Substantia nigra (tissue), 51 donors: ENCODE measurements at places on chromosomes 12 and 14.
A peak's percentile ranks its signal among the peaks of the same experiment; 100 is the strongest.

GRCh38 chr12:66063916-66064315 is 66.6 kb downstream of the LLPH start:
- no peak for DNase-seq

DNA sequence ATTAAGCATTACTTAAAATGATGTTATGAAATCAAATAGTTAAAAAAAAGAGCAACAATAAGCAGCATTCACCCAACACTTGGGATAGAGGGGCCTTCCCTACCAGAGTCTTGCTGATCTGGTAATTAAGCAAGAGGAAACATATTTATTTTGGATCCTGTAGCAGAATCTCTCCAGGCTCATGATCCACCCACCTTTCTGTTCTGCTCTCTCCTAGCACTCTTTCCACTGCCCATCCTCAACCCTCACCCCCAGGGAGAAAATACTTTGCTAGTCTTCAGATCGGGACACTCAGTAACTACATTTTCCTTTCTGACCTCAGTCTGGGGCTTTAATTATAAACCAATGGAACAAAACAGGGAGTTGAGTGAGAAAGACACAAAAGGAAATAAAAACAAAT is 1541.9 kb downstream of the AACS start:
- DNase-seq = no peak

- no peak for DNase-seq
Observed at GRCh38 chr14:54651649-54652048, 84.7 kb downstream of the SAMD4A start.

GRCh38 chr12:5590316-5590715 is 158.4 kb downstream of the NTF3 start:
- DNase-seq = no peak

GRCh38 chr12:38638401-38638800 is 267.0 kb downstream of the CPNE8 start:
- DNase-seq = no peak

DNA sequence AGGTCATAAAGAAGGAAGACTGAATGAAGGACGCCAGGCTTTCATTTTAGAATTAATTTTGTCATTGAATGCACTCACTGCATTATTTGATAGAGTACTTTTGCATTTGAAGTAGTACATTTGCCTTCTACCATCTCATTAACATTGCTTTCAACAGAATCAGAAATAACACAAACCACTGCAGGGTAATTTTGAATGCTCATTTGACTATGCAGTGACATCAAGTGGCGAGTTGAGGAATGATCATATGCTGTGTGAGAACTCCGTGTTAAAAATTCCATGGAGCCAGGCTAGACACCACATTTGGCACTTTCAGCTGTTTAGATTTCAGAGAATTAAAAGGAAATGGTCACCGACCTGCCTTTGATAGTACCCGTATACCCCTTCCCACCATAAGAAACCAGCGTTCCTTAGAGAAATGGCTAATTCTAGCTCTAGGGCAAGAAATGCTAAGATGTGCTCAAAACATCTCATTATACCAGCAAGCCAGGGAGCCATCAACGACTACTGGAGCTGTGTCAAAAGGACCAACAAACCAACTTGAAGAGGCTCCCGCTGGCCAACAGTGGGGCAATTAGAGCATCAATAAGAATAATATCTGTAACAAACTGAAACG is 16.5 kb downstream of the HEBP1 start:
- DNase-seq = no peak

- DNase-seq = no peak
Observed at GRCh38 chr12:40745386-40745785, 53.1 kb downstream of the CNTN1 start.

GRCh38 chr12:3251067-3251466 is 173.9 kb downstream of the TSPAN9 start:
- DNase-seq = no peak

- no peak for DNase-seq
Observed at GRCh38 chr12:44874981-44875416, 1.1 kb downstream of the NELL2 start.

DNA sequence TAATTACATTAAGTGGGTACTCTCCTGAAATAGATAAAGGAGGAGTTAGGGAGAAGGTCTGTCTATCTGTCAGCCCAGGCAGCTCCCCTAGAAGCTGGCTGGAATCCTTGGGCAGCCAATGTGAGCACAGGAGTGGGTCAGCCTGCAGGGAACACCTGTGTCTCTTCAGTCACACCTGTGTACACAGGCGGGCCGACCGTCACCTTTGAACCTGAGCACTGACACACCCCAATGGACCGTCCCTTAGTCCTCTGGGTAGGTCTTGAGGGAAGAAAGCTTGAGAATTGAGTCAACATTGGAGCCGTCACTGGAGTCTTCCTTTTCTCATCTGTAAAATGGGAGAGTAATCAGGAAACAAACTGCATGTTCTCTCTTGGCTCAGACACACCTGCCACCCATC is 9.8 kb upstream of the GSC start:
- no peak for DNase-seq

DNA sequence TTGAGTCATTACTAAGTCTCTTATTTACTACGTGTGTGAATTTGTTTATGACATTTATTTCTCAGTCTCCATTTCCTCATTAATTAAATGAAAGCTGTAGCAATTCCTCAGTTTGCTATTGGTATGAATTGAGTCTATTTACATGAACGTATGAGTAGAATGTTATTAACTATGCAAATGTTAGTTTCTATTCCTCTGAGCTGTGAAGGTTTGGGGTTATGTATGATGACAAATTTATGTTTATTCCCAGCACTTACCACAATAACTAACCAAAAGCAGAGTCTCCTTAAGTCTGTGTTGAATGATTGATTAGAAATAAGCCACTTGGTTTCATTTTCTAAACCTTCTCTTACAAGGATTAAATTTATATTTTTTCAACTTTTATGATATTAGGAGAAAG is 1340.9 kb downstream of the FSCB start:
- DNase-seq = no peak

DNA sequence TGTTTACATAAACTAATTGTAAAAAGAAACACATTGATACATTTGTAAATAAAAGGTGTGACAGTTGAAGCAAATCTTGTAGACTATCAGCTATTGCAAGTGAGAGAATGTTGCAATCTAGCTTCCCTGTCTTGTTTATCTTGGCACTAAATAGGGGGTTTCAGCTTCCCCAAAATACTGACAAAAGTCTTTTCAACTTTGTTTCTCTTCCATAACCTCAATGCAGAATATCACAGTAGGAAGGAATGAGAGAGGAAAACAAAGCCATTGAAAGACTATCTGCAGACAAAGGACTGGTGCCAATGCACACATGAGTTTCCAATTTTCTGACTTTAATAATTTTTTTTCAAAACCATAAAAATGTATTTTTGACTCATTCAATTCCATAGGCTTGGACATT is 886.2 kb upstream of the MGAT4C start:
- DNase-seq = no peak

DNA sequence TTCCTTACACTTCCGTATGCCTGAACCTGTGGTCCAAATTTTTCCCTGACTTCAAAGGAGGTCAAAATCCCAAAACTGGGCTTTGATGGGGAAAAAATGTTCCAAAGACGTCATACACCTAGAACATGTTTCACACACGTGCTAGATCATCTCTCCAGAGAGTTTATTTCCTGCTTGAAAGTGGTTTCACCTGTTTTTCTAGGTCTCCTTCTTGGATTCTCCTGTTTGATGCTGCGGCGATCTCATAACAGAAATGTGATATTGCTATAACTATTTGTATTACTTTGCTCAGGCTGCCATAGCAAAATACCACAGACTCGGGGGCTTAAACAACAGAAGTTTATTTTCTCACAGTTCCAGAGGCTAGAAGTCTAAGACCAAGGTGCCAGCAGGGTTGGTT is 19.7 kb upstream of the TMCC3 start:
- no peak for DNase-seq

- DNase-seq = no peak
Observed at GRCh38 chr14:20341646-20342045, 1.8 kb upstream of the PARP2 start.

GRCh38 chr14:85447883-85448282 is 82.1 kb upstream of the FLRT2 start:
- DNase-seq = no peak

DNA sequence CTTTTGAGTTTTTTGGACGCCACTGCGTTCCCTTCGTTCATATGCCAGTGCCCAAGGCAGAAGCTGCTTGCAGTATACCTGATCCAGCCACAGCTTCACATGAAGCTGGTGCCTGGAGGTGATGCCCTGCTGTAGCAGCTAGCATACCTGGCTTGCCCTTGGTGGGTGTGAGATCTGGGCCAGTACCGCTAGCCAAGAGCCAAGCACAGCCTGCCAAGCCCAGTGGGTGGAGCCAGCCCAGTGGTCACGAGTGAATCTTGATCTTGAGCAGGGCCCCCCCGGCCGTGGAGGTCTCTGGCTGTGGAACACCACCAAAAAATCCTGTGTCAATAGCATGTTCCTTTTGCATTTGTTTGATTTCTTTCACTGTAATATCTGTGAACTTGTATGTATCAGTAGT is 7.3 kb upstream of the M6PR start:
- no peak for DNase-seq

- DNase-seq = no peak
Observed at GRCh38 chr14:66137081-66137480, 349.1 kb upstream of the CCDC196 start.

GRCh38 chr12:127280393-127281275 is 986.3 kb upstream of the TMEM132C start:
- DNase-seq = no peak

GRCh38 chr12:39919790-39920189 is 186.1 kb downstream of the SLC2A13 start:
- DNase-seq = no peak

- DNase-seq = peak; percentile 47
Observed at GRCh38 chr12:6201213-6201608, 1.0 kb downstream of the CD9 start.

DNA sequence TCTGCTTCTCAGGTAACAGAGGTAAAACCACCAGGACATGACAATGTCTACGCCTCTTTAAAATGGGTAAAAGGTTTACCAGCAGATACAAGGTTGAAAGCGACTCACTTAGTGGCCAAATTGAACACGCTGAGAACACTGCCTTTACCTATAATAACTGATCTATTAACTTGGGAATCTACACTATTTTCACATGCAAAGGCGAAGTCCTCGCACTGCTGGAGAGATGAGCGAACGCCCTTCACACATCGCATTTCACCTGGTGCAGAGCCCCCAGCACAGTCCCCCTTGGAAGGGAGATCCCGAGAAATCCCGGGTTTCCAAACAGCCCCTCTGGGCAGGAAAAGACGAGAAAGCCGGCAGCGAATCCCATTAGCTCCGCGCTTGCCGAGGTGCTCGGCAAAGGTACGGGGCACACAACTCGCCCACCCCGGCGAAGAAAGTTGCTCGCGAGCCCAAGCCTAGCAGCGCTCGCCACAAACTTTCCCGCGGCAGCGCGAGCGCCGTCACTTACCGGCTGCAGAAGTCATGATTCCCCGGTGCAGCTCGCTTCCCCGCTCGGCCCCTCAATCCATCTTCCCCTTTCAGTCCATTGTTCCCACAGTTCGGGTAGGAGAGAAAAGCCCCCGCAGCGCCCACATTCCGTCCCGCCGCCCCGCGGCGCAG is 423 bp downstream of the FGD6 start:
- no peak for DNase-seq

GRCh38 chr12:121096199-121096798 is 36.4 kb upstream of the P2RX7 start:
- no peak for DNase-seq

DNA sequence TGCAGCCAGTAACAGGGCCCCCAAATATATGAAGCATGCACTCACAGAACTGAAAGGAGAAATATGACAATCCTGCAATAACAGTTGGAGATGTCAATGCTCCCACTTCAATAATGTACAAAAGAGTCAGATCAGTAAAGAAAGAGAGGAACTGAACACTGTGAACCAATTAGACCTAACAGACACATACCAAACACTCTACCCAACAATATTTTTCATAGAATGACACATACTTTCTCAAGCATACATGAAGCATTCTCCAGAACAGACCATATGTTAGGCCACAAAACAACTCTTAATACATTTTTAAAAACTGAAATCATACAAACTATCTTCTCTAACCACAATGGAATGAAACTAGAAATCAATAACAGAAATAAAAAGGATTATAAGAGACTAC is 80.2 kb downstream of the ELK3 start:
- no peak for DNase-seq

DNA sequence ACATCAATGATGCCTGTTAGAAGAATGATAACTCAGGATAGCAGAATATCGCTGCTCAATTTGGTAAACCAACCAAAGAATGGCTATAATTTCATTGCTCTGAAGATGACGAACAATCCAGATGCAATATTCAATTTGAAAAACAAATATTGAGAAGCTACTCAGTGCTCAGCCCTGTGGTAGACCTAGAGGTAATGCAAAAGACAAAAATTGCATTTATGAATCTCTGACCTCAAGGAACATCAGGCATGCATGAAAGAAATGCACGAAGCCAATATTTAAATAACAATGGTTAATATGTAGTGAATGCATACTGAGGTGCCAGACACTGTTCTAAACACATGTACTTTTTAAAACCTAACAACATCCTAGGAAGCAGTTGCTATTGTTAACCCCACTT is 298.6 kb upstream of the TMTC1 start:
- no peak for DNase-seq

DNA sequence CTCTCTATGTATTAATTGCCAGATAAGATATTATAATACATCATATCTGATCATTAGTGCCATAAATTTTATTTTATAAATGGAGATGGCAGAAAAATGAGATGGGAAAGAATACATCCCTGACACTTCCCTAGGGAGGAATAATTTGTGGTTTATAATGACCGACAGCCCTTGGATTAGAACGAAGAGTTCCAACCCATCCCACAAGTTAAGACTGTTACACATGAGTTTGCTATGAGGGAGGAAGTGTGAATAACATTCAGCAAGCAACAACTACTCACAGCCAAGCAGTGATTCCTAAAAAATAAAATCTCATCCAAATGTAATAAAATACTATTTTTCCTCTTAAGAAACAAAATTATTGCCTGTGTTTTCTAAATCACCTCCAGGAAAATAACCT is 299.0 kb downstream of the CCDC91 start:
- DNase-seq = no peak
